ENCODE measurements at places on chromosomes 3 and 15. TPM values are rescaled to one million over a fixed set of nuclear protein-coding genes. Genes with fewer than 3 reads are reported as not detected.

RLBP1 gene
- total RNA-seq, result not detected

BNC1 gene
- 0.21 TPM for total RNA-seq

TMEM62 gene
- 26.2 TPM for total RNA-seq

SYNPR gene
- total RNA-seq, result not detected

CHRFAM7A gene
- 9.6 TPM for total RNA-seq

SLC28A1 gene
- not detected for total RNA-seq

OCA2 gene
- total RNA-seq, result 1.2 TPM

MYO9A gene
- total RNA-seq, result 73.8 TPM

- no peak for DNase-seq
These were observed 1055.8 kb upstream of the CADM2 start for GRCh38 chr3:83902787-83903533.

DNA sequence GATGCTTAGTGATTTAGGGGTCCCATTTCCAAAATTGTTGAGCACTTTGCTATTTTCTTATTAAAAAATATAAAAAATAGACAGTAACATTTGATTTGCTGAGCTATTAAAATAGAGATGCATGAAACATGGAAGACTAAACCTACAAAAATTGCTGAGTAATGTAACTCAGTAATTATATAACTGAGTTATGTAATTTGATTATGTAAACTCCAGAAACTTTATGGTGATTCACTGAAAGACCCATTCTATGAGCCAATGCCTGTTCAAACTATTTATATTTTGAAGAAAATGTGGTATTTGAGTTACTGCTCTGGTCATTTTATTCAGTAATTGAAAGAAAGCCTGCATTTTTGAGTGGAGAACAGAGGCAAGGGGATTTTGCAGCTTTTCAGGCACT lies 1221.5 kb upstream of the ALCAM start:
- DNase-seq, result no peak

GRCh38 chr15:99268431-99268830 lies 17.1 kb downstream of the LRRC28 start:
- no peak for DNase-seq

- DNase-seq, result no peak
These were observed 47.6 kb downstream of the PSMD6 start for GRCh38 chr3:63975723-63976122.

- DNase-seq, result no peak
These were observed 405.0 kb upstream of the IL12A start for GRCh38 chr3:159583662-159584061.

DNA sequence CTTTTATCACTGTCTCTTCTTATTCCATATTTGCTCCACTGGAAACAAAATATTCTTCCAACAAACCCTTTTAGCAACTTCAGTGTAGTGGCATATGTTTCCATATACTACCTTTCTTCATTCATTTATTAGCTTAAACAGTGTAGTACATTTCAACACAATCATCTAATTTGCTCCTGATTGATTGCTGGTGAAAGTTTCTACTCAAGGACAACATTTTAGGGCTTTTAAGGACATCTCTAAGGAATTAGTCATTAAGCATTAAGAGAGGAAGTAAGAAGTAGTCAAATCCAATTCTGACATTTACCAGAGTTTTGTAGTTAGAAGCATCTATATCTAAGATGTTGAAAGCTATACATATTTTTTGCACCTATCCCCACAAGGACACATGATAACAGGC lies 55.8 kb downstream of the RSRC1 start:
- DNase-seq, result no peak

DNA sequence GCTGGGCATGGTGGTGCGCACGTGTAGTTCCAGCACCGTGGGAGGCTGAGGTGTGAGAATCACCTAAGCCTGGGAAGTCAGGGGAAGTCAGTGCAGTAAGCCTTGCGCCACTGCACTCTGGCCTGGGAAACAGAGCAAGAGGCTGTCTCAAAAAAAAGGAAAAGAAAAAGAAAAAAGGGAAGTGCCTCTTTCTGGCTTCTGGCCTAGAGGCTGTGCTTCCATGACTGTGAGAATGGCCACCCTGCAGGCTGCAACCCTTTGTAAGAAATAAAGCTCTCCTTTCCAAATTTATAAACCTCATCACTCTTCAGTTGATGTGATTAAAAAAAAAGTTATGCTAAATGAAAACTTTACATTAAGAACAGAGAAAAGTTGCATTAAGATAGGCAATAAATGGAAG lies 774.3 kb downstream of the TUSC7 start:
- DNase-seq, result no peak

- no peak for DNase-seq
These were observed 188.5 kb upstream of the SLC24A5 start for GRCh38 chr15:47932261-47932660.

DNA sequence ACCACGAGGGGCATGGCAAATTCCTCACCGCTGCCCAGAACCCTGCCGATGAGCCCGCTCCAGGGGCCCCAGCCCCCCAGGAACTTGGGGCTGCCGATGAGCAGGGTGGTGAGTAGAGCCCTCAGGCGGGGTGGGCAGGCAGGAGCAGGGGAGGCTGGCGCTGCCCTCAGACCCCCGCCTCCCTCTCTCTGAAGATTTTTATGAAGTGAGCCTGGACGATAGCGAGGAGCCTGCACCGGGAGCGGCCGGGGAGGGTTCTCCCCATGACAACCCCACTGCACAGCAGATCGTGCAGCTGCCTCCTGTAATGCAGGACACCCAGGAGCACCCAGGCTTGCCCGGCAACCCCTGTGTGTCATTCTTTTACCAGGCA lies 56.7 kb upstream of the UBE2Q2 start:
- DNase-seq, result no peak

- DNase-seq, result no peak
These were observed 34.9 kb upstream of the KLHL6 start for GRCh38 chr3:183590442-183590841.

- peak; percentile 50 for DNase-seq
These were observed 17.2 kb upstream of the ADIPOQ start for GRCh38 chr3:186825294-186825821.

All from lower lobe of right lung (tissue), 2 donors.